ENCODE measurements at places on chromosomes 1 and 21. TPM values are rescaled to one million over a fixed set of nuclear protein-coding genes. Genes with fewer than 3 reads are reported as not detected.

C1orf115 gene
- 5.1 TPM for total RNA-seq

NOS1AP gene
- total RNA-seq: 6.7 TPM

LMX1A gene
- total RNA-seq: not detected

GRCh38 chr1:157089789-157090188, 9.8 kb downstream of the ETV3L start:
- no peak for DNase-seq

GRCh38 chr1:22526677-22527076, 36.6 kb upstream of the EPHA8 start:
- DNase-seq: no peak

- no peak for DNase-seq
These were observed 99.9 kb downstream of the COLGALT2 start for GRCh38 chr1:183937611-183938010.

DNA sequence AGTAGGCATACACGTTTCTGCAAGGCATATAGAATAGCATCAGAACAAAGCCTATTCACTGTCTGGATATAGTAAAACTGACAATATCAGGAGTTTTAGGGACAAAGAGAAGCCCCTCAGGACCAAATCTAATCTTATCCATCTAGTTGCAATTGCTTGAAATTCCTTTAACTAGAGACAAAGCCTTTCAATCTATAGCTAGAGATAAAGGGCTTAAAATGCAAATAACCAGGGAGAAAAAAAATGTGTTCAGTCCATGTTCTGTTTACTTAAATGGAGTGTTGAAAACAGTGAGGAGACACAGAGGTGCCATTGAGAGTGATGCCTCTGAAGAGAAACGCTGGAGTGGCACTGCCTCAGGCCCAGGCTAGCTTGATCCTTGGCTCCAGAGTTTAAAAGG, 286.1 kb downstream of the DPYD start:
- DNase-seq: no peak

GRCh38 chr1:2165646-2166045, 28.9 kb downstream of the FAAP20 start:
- DNase-seq: no peak

CA6 gene
- total RNA-seq: not detected

MFAP2 gene
- 0.50 TPM for total RNA-seq

- peak; percentile 56 for DNase-seq
These were observed 238.0 kb upstream of the TMEM51 start for GRCh38 chr1:14915356-14916054.
